Urinary bladder (tissue), 4 donors: ENCODE measurements at places on chromosomes 16 and 17. TPM values are rescaled to one million over a fixed set of nuclear protein-coding genes. Genes with fewer than 3 reads are reported as not detected.

GRCh38 chr17:82497483-82498405, 21.8 kb upstream of the FOXK2 start:
- no peak for DNase-seq

The KRTAP4-9 gene
- not detected for polyA plus RNA-seq

The ABCA9 gene
- 13.1 TPM for polyA plus RNA-seq

The PIPOX gene
- 4.6 TPM for polyA plus RNA-seq

The OR2C1 gene
- 0.09 TPM for polyA plus RNA-seq

The MFAP4 gene
- 1,046 TPM for polyA plus RNA-seq

The RAP1GAP2 gene
- 3.7 TPM for polyA plus RNA-seq

DNA sequence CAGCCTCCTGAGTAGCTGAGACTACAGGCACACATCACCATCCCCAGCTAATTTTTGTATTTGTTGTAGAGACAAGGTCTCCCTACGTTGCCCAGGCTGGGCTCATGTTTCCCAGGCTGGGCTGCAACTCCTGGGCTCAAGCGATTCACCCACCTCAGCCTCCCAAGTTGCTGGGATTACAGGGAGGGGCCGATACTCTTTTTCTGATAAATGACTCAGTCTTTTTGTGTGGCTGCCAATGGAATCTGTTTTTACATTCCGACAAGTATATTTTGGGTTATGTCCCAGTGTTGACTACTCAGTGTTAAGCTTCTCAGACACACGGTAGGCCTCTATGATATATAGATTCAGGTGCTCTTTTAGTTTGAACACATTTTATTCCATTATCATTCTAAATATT, 58.1 kb downstream of the SLFN11 start:
- no peak for DNase-seq

The SEZ6 gene
- 0.04 TPM for polyA plus RNA-seq

The NTN3 gene
- 0.19 TPM for polyA plus RNA-seq

The FOXL1 gene
- 9.5 TPM for polyA plus RNA-seq

DNA sequence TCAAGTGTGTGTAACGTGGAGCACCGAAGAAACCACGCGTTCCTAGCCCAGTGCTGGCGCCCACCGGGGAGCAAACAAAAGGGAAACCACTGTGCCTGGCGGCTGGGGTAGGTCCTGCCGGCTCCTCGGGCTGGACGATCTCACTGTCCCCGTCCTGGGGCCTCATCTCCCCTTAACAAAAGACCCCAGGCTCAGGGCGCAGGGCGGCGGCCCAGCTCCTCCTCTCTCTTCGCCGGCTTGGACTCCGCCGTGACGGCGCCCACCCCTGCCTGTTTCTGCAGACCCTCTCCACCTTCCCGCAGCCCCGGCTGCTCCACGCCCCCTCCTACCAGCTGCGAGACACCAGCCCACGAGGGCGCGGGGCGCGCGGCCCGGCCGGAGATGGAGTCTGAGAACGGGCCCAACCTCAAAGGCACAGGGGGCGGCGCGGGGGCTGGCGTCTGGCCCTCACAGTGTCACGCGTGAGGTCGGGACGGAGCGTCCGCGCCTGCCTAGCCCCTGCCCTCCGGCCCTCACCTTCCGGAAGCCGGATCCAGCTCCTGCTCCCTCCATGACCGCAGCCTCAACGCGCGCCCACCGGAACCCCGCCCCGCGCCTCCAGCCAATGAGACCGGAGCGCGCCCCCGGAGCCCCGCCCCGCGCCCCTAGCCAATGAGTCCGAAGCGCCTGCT, at the start of gene CENPX:
Gene CENPX, minus strand, starts transcription at position 569 of the 671 bp plus-strand sequence. Its CDS starts 17 bp downstream, at position 552.
- DNase-seq: no peak

DNA sequence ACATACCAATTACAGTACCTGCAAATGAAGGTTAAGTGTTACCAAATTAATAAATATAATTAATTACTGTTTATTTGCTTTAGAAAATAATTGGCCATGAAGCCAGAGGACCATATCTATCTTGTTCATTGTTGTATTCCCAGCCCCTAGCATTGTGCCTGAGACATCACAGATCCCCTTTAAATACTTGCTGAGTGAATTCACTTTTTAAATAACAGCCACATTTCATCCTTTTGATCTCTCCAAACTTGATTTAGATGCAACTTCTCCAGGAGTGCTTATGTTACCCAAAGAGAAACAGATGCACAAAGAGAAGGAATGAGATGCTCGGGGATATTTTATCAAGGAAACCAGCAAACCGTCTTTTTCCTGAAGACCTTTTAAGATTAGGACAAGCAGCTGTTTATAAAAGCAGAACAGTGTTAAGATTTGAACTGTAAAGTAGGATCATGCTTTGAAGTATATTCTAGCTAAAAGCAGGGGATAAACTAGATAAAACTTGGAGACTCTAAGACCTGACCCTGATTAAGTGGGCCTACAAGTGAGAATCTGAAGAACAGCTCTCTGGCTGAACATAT, 66.3 kb downstream of the CHD9 start:
- no peak for DNase-seq

- DNase-seq: no peak
Observed at GRCh38 chr16:58789351-58789750, 55.2 kb upstream of the GOT2 start.

DNA sequence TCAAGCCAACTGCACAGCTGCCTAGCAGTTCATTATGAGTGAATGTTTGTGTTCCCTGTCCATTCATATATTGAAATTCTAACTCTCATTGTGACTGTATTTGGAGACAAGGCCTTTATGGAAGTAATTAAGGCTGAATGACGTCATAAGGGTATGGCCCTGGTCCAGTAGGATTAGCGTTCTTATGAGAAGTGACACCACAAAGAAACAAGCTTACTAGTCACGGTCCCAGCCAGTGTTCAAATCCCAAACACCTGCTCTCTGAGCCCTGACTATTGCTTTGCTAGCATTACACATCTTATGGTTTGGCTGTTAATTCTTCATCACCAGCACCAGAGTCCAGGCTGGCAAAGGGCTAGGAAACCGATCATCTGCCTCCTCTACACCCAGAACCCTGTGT, 2.2 kb downstream of the ZNF668 start:
- DNase-seq: no peak

The SLC22A31 gene
- 0.28 TPM for polyA plus RNA-seq

DNA sequence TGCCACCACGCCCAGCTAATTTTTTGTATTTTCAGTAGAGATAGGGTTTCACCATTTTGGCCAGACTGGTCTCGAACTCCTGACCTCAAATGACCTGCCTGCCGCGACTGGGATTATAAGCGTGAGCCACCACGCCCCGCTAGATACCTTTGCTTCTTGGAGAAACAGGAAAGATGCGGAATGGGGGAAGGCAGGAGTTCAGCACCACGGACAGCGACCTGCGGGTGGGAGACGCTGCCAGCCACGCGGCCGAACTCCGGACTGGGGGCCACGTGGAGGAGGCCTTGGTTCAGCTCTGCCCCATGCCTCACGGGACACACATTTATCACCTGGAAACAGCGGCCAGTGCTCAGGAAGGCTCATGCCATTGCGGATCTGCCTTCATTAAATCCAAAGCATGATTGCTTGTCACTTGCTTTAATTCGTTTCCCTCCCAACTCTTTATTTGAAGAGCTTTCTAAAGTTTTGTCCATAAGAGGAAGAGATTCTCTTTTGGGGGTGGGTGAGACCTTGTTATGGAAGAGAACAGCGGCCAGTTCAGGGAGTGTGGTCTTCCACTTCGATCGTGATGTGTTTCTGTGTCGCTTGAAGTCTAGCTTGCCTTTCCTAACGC, 219.9 kb downstream of the ENGASE start:
- no peak for DNase-seq

DNA sequence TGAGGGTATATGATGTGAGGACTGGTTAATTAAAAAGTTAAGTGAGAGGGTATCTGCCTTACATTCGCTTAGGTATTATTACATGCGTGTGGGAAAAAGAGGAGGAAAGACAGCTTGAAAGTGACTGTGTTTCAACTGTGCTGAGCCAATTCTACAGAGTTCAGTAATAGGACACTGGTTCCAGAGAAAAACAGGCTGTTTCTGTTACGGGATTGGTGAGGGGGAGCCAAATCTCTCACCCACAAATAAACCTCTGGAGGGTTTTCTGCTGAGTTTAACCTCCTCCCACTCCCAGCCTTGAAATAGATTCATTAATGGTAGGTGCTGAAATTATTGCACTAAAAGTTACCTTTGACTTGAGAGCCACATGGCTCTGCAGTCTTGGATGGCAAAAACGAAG, 3.9 kb upstream of the KRT26 start:
- no peak for DNase-seq

DNA sequence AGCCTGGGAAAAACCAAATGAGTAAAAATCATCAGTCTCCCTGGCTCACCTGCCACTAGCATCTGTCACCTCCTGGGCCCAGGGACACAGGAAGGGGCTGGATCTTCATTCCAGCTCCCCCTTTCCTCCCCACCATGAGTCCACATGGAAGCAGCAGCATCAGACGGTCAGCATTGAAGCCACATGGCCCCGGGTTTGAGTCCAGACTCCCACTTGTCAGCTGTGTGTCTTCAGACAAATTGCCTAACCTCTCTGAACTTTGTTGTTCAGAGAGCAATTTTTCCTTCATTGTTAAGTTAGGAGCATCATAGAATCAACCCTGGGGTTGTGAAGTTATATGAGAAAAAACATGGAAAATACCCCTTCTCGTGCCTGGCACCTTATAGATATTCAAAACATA, 10.7 kb downstream of the CACNG4 start:
- DNase-seq: no peak

DNA sequence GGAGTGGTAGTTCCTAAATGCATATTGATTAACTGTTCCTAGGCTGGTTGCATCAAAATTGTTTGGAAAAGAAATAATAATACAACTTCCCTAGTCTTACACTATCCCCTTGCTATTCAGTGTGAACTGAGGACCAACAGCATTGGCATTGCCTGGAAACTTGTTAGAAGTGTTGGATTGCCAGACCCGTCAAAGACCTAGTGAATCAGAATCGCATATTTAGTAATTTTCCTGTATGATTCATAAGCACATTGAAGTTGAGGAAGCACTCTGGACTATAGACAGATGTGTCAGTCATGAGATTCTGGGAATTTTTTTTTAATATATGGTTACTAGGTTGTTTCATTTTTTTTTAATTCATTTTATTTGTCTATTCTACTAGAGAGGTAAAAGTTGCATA, 34.7 kb upstream of the KCNJ16 start:
- DNase-seq: no peak

DNA sequence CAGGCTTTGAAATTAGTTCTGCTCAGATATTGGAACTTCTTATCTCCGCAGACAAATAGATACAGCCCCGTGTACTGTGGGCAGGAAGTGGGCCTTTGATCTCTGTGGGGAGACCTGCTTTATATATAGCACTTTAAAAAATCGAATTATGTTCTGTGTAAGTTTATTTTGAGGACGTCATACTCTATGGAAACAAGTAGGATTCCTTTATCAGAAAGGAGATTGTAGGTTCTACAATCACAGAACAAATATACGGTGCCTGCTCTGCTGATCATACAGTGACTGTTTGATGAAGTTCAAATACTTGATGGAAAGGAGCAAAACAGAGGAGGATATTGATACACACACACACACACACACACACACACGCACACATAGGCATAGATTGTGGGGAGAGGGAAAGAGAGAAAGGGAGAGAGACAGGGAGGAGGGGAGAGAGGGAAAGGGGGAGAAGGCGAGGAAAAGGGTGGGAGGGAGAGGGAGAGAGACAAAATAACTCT, 14.7 kb upstream of the TMEM220 start:
- no peak for DNase-seq

The RAB34 gene
- polyA plus RNA-seq: 170 TPM

The TMC8 gene
- 3.6 TPM for polyA plus RNA-seq

GRCh38 chr16:17548825-17549224, 78.1 kb upstream of the XYLT1 start:
- DNase-seq: no peak

- DNase-seq: no peak
Observed at GRCh38 chr16:22346483-22346882, 27.9 kb downstream of the CDR2 start.

GRCh38 chr17:74780443-74781238, 4.5 kb upstream of the NAT9 start:
- no peak for DNase-seq
